Smooth muscle cell of the coronary artery (primary cell): ENCODE measurements at places on chromosomes 7 and 10. TPM values are rescaled to one million over a fixed set of nuclear protein-coding genes. Genes with fewer than 3 reads are reported as not detected.

The VIPR2 gene
- total RNA-seq = 0.23 TPM in 1 of 2 replicates, not detected in the other

The SPDYE6 gene
- total RNA-seq = 0.23 TPM in 1 of 2 replicates, not detected in the other

The NRG3 gene
- 0.15 TPM in 1 of 2 replicates, not detected in the other for total RNA-seq

The RNF133 gene
- total RNA-seq = 0.23 TPM in 1 of 2 replicates, not detected in the other

The SUN1 gene
- 131 and 176 TPM in 2 replicates for total RNA-seq

The SNCG gene
- 48.3 and 77.0 TPM in 2 replicates for total RNA-seq

The HOGA1 gene
- total RNA-seq = 0.75 and 0.94 TPM in 2 replicates

The LRRD1 gene
- total RNA-seq = under 0.01 TPM in 1 of 2 replicates, not detected in the other

The TUBAL3 gene
- not detected in 2 replicates for total RNA-seq
